ENCODE measurements at places on chromosomes 16 and 17.
A peak's percentile ranks its signal among the peaks of the same experiment; 100 is the strongest.

DNA sequence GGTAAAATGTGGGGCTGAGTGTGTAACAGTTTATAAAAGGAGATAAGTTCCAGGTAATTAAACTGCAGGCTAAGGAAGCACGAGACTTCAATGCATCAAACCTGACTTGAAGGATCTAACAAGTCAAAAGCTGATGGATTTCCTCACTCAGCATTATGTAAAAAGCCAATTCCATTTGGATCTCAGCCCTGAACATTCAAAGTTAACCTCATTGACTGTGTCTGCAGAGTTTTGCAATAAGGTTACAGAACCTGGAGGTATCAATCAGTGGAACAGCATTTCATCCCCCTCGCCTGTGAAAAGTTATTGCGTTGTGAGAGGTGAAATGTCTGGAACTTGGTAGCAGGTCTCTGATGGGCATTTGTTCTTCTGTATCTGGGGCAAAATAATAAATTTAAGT, 317.8 kb downstream of the GRIN2A start:
- no peak for DNase-seq

DNA sequence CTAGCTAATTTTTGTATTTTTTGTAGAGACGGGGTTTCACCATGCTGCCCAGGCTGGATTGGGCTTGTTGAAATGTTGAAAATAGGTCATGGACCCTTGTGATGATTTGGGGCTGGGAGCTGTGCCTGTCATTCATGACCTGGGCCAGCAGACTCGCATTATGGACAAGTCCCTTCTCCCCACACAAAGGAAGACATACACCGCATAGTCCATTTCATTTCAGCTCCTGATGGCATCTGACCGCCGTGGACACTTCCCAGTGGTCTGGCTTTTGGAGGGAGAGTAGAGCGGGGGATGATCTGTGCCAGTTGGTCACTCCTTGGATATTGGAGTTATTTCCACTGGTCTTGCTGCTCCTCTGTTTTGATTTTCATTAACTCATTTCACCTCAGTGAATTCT, 34.8 kb downstream of the MPRIP start:
- no peak for DNase-seq

DNA sequence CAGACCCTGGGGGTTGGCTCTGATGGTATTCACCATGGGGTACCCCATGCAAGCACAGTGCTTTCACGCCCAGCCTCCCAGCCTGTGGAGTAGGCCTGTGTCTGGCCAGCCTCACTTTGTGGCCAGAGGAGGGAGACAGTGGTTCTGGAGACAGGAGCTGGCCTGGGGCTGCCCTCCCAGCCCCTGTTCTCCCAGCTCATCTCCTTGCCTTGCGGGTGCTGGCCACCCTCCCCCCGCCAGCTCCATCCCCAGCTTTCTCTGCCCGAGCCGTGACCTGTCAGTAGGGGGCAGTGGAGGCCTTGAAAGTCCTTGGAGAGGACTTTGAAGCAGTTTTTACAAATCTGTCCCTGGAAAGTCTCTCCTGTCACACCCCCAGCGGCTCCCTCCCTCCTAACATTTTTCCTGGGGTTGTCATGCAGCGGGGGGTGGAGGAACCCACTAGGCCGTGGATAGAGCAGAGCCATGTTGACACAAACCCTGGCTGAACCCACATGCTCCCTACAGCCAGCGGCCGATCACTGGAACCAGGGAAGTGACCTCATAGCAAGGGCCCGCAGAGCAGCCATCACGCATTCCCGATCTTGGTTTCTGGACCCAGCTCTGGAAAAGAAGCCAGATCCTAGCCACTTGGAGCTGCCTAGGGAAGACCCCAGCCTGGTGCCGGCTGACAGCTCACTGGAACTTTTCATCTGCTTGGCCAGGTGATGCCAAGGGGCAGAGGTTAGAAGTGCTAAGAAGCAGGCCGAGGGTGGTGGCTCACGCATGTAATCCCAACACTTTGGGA, 289.4 kb downstream of the SEC14L1 start:
- peak; percentile 86 for DNase-seq

DNA sequence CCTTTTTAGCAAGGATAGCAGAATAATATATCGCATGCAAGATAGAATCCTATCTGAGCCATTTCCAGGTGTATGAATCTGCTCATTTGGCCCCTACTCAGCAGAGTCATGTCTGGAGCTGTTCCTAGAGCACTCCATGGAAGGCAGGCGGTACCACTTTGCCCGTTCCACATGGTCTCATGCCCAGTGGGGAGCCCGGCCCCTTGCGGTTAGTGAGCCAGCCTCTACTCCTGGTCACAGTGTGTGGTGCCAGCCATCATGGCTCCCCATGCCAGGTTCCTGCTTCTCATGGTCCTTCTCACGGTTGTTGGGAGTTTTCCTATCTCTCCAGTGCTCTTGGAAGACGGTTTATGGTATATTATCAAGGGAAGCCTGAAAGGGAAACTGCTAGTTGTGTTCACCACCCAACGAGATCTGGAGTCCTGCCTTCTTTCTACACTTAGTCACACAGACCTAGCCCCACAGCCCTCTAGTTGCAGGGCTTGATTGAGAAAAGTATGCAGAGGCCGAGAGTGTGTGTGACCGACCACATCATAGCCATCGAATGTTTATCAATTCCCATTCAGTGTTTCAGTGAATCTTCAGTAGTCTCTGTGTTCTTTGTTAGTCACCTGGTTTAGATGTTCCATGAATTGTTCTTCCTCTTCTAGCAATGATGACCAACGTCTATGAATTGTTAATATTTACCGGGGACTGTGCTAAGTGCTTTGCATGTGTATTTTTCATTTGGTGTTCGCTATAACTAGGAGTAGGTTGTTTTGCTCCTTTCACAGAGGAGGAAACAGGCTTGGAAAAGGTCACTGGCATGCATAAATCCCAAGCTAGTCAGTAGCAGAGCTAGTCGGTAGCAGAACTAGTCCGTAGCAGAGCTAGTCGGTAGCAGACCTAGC, 9.6 kb downstream of the JPT2 start:
- DNase-seq: peak; percentile 71

- DNase-seq: no peak
Measured at GRCh38 chr16:3311496-3311895, 6.2 kb downstream of the ZNF75A start.

DNA sequence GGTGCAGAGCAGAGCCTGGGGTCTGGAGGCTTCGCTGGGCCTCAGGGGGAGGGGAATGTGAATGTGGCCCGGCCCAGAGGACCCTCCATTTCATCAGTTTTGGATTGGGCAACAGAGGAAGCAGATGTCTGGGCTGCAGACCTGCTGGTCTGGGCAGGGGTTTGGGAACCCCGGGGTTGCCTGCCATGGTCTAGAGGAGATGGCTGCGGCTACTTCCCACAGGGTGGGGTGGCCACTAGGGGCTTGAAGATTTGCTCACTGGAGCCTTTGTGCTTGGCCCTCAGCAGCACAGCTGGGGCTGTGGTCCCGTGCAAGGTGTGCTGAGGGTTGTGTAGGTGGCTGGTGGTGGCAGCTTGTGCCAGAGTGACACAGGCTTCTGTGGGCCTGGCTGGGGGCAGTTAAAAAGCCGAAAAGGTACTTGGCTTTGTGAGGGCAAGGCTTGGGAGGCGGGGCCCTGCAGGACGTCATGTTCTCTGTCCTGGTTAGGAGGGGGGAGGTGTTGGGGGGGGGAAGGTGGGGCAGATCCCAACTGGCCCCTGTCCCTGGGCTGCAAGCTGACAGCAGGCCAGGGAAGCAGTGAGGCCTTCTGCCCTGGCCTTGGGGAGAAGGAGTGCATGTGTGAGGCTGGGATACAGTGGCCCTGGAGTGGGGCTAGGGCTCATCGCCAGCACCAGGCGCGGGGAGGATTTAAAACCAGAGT, 98.0 kb downstream of the KPNA2 start:
- DNase-seq: no peak

- no peak for DNase-seq
Measured at GRCh38 chr16:58716468-58716867, 17.6 kb downstream of the GOT2 start.

- no peak for DNase-seq
Measured at GRCh38 chr16:58433569-58433951, 41.3 kb downstream of the GINS3 start.

DNA sequence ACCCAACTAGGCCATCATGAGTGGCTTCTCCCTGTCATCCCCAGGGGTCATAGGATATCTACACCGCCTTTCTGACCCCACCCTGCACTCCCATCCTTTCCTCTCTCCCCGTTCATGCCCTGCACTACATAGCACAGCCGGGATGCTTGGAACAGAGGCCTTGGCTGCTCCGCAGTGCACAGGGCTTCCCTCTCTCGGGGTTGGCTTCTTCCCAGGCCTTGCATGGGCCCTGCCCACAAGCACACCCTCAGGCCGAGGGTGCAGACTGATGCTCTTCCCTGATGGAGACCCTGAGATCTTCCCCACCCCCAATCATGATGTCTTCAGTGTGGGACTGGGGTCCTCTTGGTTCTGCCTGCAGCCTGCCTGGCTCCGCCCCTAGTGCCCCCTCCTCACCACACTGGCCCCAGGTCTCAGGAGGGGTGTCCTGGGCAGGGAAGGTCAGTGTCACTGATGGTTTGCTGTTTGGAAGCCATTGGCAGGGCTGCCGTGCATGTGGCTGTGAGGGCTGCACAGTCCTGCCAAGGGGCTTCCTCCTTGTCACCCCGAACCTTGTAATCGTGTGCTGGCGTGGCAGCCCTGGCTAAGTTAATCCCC, 14.3 kb upstream of the NAGLU start:
- DNase-seq: no peak

DNA sequence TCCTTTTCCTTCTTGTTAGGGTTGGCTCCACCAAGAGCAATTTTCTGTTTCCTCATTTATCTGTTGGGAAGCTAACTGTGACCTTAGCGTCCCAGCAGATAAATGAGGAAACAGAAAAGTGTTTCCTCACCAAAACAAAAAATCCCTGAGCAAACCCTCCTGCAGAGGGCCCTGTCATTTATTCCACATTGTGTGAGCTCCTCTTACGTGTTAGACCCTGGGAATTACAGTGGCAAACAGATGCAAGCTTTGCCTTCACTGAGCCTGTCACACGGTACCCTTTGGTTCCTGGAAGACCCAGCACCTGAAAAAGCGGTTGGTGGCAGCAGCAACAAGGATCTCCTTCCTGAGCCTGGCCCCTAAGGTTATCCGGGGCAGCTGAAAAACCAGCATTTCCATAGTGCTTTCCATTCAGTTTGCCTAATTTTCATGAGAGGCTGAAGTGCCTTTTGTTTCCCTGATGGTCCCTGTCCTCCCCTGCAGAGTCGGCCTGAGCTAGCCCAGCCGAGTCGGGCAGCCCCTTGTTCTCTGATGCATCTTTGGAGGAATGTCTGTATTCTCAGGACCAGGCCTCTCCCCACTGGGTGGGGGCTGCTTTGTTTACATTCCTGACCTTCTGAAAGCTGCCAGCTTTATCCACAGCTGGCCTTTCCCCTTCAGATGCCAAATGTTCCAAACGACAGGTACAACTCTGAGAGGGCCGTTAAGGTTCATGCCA, 34.7 kb downstream of the YPEL2 start:
- no peak for DNase-seq

DNA sequence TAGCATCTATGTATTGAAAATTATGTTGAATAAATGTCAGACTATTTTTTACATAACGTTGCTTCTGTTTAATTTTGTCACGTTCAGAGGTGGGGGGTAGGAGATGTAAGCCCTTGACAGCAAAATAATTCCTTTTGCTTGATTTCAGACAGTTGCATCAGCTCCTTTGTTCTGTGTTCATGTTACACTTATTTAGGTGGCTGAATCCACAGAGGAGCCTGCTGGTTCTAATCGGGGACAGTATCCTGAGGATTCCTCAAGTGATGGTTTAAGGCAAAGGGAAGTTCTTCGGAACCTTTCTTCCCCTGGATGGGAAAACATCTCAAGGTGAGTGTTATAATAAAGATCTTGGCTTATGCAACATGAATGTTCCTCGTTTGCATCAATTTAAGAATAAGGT, 4.5 kb downstream of the HERPUD1 start:
- no peak for DNase-seq

GRCh38 chr17:13599168-13599577, 2.6 kb downstream of the HS3ST3A1 start:
- no peak for DNase-seq

GRCh38 chr17:81685108-81685507, 1.3 kb downstream of the HGS start:
- no peak for DNase-seq
